ENCODE measurements at places on chromosomes 3 and 15.

- peak; percentile 86 for DNase-seq
Measured at GRCh38 chr3:48301020-48301799, 32.3 kb downstream of the SPINK8 start.

GRCh38 chr15:40960925-40961324, 7.7 kb downstream of the CHAC1 start:
- DNase-seq = no peak

GRCh38 chr15:82044373-82045178, 1.2 kb downstream of the MEX3B start:
- DNase-seq = peak; percentile 29

DNA sequence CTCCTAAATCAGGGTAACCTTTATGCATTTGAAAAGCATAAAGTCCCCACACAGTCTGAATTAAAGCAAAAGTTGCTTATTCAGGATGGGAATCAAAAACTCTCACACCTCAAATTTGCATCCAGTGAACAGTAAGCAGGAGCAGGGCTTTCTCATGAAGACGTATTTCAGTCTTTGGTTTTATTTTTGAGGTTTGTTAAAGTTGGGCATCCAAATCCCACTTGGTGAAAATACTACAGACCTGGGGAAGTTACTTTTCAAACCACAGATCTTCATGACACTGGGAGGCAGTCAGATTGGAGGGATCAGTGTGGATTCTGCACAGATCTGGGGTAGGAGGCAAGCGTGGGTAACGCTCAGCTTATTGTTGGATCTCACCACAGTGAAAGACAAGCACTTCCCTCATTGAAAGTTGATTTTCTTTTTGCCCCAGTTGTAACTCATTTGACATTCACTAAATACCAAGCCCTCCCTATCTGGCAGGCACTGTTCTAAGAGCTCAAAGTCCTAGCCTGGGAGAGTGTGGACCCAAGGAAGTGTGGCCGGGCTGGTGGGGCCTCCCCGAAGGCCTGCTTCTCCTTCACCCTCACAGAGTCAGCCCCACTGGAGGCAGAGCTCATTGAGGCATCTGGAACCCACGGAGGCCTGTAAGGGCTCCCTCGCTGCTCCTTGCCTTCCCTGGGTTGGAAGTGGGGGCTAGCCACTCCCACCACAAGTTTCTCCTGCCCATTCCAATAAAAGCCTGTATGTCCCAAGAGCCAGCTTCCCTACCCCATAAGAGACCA, 783 bp upstream of the ISG20 start:
- DNase-seq = no peak

- no peak for DNase-seq
Measured at GRCh38 chr3:73719861-73720260, 95.1 kb upstream of the PDZRN3 start.

DNA sequence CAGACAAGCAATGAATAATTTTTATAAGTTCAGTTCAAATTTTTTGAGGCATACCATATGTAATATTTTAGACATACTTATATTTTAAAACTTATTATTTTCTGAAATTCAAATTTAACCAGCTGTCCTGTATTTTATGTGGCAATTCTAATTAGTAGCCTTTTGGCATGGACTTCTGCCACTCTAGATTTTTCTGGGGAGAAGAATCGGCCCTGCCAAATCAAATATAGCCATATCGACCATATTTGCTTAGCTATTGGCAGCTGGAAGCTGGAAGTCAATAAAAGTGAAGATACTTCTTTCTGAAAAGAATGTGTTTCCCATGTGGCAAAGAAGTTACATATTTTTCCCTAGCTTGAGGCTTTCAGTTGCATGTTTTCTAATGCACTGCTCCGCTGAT, 9.4 kb upstream of the RBMS3 start:
- no peak for DNase-seq

DNA sequence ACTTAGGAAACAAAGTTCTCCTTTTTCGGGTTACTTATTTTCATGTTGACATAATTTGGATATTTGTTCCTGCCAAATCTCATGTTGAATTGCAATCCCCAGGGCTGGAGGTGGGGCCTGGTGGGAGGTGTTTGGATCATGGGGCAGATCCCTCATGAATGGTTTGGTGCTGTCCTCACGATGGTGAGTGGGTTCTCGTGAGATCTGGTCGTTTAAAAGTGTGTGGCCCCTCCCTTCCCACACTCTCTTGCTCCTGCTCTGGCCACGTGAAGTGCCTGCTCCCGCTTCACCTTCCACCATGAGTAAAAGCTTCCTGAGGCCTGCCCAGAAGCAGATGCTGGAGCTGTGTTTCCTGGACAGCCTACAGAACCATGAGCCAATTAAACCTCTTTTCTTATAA, 43.7 kb upstream of the MCF2L2 start:
- DNase-seq = no peak

DNA sequence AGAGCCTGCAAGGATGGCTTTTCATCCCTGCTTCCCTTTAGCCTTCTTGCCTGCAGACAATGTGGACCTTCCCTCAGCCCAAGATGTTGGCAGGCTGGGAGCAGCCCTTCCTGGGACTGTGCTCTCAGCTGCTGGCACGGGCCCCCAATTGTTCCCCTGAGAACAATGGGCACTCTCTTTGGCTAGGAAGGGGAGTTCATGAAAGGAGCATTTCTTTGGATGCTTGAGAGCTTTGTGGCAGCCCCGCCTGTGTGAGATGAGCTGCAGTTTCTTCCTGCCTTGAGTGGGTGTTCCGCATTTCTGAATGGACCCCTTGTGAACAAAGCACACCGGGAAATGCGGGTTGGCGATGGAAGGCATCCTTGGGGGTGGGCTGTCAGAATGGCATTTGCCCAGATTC, 35.0 kb upstream of the BSN start:
- no peak for DNase-seq

GRCh38 chr3:121483290-121483689, 62.5 kb downstream of the POLQ start:
- no peak for DNase-seq

DNA sequence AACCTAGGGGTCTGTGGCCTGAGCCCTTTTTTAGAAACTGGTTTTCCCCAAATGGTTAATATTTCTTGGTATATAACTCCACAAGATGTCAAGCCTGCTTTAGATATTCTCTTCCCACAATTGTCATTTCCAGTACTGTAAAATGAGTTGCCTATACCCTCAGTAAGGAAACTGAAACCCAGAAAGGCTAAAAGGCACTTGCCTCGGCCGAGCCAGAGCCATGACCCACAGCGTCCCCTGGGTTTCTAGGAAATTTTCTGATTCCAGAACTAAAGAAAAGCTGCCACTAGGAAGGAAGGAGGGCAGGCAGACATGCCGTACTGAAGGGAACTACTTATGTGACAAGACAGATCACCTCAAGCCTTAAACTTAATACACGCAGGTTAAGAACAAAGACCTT, 59.1 kb downstream of the ATP8B4 start:
- no peak for DNase-seq

DNA sequence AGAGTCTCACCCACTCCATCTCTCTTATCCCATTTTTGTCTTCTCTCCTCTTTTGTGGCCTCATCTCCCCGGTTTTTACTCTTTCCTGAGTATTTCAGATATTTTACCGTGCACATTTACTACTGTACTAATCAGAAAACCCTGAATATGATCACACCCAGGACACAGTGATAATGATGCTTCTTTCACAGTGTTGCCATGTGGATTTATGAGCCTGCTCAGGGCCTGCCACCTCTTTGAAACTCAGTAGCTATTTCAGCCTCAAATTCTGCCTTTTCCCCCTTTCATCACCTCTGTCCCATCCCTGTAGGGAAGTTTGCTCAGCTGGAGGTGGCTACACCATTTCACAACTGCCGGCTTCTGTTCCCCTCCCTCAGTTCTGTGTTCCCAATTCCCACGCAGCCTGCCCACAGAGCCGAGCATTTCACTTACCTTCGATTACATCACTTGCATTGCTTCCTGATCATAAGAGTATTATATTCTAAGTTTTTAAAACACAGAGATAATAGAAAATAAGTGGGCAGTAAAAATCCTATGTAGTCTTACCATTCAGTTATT, 33.2 kb downstream of the ARNT2 start:
- DNase-seq = no peak

- peak; percentile 29 for DNase-seq
Measured at GRCh38 chr15:58182460-58183163, 44.4 kb downstream of the AQP9 start.

- no peak for DNase-seq
Measured at GRCh38 chr15:77402740-77403379, 17.0 kb downstream of the PEAK1 start.

GRCh38 chr3:182521339-182521738, 272.0 kb upstream of the ATP11B start:
- DNase-seq = no peak

DNA sequence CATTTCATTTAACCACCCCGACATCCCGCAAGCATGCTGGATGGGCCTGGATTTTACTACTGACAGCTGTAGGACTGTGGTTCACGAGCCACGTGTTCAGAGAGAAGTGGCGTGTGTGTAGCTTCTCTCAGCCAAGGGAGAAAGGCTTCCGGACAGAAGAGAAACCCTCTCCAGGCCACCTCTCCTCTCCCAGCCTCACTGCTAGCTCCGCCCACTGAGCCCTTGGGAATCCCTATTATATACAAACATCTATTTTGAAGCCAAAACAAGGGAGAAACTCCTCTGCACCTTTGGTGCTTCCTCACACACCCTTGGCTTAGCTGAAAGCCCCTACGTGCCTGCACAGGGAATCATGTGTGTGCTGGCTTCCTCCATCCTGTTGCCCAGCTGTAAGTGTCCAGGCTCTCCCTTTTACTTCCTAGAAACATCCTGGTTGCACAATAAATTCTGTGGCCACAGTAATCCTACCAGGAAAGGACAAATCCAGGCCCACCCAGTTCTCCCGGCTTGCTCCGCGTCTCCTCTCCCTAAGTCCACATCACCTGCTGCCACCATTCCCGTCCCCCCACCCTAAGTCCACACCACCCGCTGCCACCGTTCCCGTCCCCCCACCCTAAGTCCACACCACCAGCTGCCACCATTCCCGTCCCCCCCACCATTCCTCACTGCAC, 30.5 kb downstream of the PCSK6 start:
- no peak for DNase-seq

DNA sequence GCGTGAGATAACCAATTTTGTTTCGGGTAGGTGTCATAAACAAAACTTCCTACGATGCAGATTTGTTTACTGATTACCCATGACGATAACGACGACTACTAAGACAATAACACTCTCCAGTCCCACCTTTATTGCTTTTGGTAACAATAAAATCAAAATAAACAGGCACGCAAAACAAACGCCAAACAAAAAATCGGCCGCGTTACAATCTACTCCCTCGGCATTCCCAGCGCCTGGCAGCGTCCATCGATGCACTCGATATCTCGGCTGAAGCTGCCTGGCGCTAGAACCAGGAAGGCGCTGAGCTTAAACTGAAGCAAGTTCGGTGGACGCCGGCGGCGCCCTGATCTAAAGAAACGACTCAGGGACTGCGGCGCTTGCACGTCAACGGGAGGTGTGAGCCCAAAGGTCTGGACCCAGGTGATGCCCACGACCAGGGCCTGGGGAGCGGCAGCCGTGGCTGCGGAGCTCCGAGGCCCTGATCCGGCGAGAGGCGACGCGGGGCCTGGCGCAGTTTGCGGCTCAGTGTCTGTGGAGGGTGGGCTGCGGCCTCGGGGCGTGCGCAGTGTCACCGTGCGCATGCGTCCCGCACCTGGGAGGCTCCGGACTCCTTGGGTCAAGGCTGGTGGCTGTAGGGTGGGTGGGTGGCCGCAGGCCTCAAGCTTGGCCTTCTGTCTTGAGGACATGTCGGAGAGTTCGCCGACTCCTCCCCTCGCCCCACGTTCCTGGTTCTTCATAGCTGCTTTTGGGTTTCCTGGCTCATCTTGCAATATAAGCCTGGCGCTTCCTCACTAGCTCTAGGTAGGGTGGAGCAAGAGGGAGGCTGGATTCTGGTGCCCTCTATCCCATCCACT, at the start of gene RSRC1:
Gene RSRC1, plus strand, starts transcription at position 286 of the 854 bp plus-strand sequence. CDS start 12,016 bp downstream, outside the sequence.
- DNase-seq = peak; percentile 72

- no peak for DNase-seq
Measured at GRCh38 chr3:103009609-103010008, 574.8 kb downstream of the ZPLD1 start.

- DNase-seq = no peak
Measured at GRCh38 chr3:129356756-129357425, 71.5 kb downstream of the EFCAB12 start.

- no peak for DNase-seq
Measured at GRCh38 chr15:91866971-91867372, 13.5 kb downstream of the SLCO3A1 start.

DNA sequence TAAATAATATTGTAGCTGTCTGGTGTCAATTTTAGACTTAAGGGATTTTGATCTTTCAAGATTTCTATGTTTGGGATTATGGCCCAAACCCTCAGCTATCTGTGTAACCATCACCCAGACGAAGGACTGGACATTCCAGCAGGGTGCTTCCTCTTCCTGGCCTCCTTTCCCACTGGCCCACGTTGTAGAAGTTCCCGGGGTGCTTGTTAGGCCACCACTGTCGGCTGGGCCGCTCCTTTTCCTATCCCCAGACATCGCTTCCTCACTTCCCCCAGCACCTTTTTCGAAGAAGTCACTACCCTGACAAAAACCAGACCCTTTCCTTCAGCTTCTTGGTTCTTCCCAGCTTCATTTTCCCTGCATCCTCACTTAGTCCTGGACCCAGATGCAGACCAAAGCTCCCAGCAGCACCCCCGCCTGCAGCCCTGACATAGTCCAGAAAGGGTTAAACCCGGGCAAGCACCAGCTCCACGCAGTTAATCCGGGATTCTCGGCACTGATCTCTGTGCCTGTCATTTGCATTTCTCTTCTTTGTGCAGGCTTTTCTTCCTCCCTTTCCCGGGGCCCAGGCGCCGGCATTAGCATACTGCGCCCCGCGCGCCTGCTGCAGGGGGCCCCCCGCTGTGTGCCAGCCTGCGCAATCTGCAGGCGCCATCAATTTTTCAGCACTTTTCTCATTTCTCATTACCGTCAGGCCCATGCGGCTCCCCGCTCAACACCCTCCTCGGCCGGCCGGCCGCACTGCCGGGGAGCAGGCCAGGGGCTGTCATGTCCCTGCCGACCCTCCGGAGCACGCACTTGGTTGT, 90.6 kb downstream of the ZNF621 start:
- no peak for DNase-seq

- no peak for DNase-seq
Measured at GRCh38 chr3:99466331-99466730, 172.1 kb upstream of the COL8A1 start.

DNA sequence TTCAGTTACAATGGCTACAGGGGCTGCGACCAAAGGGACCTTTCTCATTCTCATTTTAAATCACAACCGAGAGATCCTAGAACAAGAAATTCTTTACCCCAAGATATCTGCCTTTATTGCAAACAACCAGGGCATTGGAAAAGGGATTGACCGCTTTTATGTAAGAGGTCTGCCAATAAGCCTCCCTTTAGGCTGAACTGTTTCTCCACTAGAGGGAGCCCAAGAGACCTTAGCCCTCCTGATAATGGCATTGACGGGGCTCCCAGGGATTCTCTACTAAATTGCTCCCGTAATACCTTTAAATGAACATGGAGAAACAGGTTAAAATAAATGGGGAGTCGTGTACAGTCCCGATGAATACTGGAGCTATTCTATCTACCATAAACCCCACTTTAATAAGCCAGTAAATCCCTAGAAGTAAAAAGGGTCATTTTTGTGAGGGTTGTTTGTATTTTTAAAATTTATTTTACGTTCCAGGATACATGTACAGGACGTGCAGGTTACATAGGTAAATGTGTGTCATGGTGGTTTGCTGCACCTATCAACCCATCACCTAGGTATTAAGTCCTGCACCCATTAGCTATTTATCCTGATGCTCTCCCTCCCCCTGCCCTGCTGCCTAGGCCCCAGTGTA, 7.5 kb upstream of the IGSF10 start:
- no peak for DNase-seq

- no peak for DNase-seq
Measured at GRCh38 chr15:51046799-51047449, 47.8 kb downstream of the TNFAIP8L3 start.

Data from stimulated activated CD4-positive, alpha-beta T cell treated with anti-CD3 and anti-CD28 coated beads, Interleukin-4, amount 100 ng/mL, for 4 hours (primary cell).